Kasumi-1 (cell line): ENCODE measurements at places on chromosomes 12 and 14.
A peak's percentile ranks its signal among the peaks of the same experiment; 100 is the strongest.

DNA sequence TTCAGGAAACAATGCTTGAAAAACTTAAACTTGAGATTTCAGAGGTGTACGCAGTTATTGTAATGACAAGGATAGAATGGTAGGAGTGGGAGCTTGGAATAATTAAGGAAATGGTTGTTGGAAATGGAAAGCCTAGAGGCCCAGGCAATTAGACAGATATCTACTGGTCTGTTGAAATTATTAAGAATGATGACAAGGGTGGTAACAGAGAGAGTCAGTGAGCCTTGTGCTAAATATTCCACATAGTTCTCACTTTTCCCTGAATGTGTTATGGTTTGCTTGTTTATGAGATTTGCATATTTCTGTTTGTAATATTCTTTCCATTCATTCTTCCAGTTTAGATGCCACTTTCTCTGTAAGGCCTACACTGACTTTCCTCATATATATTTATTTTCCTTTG lies 66.0 kb upstream of the ATP2B1 start:
- DNase-seq: no peak

- no peak for DNase-seq
Measured at GRCh38 chr12:49054524-49054923, 6.1 kb downstream of the KMT2D start.

- DNase-seq: no peak
Measured at GRCh38 chr14:98711453-98711852, 560.5 kb downstream of the BCL11B start.

GRCh38 chr12:10205220-10205807 lies 7.4 kb upstream of the GABARAPL1 start:
- DNase-seq: no peak

- DNase-seq: no peak
Measured at GRCh38 chr14:82587226-82587625, 1053.6 kb upstream of the SEL1L start.

DNA sequence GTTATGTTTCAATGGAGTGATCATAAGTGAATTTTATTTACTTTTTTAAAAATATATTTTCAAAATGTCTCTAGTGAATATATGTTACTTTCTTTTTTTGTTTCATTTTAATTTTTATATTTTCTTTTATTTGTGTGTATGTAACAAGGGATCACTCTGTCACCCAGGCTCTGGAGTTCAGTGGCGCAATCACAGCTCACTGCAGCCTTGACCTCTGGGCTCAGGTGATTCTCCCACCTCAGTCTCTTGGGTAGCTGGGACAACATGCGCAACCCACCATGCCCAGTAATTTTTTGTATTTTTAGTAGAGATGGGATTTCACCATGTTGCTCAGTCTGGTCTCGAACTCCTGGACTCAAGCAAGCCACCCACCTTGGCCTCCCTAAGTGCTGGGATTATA lies 18.1 kb downstream of the TMEM253 start:
- DNase-seq: no peak

GRCh38 chr14:89304972-89305703 lies 111.9 kb downstream of the FOXN3 start:
- DNase-seq: peak; percentile 23

DNA sequence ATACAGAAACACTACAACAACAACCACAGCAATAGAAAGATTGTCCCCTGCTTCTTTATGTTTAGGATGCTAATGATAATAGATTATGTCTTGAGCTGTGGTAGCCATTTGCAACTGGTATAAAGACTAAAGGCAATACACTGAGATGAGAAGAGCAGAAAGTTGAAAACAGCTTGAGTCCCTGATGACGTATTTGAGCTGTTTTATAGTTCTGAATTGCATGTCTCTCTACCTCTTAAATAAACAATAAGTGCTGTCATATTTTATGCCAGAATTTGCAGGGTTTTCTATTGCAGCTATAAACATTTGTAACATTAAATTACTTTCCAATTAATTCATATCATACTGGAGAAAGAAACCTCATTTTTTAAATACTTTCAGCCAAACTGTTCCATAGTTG lies 1242.0 kb downstream of the LRFN5 start:
- no peak for DNase-seq

DNA sequence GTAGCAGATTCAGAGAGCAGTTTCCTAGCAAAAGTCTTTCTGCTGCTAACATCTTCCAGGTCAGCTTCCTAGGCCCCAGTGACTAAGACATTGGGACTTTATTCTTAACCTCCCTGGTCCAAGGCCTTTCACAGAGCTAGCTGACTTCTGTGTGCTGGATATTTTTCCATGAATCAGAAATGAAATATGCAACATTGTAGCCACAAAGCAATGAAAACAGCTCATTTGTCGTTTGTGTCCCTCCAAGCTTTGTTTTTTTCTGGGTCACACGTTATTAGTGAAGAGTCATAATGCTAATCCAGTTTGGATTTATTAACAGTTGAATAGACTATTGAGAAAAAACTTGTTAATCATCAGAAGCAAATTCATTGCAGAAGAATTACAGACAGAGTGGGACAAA lies 82.4 kb downstream of the ARF6 start:
- no peak for DNase-seq

DNA sequence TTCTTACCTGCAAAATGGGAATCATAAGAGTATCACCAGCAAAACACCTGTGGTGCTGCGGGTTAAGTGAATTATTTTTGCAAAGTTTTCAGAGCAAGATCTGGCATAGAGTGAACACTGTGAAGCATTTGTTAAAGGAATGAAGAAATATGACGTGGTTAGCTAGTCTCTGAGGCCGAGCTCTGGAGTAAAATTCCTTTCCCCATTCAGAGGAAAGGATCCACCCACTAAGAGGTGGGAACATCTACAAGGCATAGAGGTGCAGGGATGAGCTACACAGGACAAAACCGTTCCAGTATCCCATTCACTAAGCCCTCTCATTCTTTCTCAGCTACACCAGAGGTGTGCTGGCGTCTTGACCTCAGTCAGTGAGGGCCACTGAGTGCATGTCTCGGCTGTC lies 48.5 kb downstream of the JAG2 start:
- no peak for DNase-seq

GRCh38 chr12:12483438-12483837 lies 79.2 kb downstream of the DUSP16 start:
- DNase-seq: no peak

DNA sequence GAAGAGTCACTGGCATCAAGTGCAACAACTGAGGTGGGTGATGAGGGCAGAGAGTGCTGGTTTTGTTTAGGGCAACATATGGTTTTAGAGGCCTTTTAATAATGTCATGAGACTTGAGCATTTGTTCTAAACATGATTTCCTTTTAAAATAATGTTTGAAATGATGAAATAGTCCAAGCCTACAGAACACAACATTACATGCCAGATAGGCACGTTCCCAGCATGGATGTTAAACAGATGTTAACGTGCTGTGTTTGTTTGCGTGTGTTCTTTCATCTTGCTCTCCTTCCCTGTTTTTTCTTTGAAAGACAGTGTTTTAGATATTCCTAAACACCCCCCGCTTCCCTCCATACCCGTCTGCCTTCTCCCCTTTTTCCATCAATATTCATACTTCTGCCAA lies 82.3 kb downstream of the RGS6 start:
- no peak for DNase-seq

- DNase-seq: no peak
Measured at GRCh38 chr14:98375566-98375965, 896.4 kb downstream of the BCL11B start.
